ENCODE measurements at places on chromosomes 12 and 14.

DNA sequence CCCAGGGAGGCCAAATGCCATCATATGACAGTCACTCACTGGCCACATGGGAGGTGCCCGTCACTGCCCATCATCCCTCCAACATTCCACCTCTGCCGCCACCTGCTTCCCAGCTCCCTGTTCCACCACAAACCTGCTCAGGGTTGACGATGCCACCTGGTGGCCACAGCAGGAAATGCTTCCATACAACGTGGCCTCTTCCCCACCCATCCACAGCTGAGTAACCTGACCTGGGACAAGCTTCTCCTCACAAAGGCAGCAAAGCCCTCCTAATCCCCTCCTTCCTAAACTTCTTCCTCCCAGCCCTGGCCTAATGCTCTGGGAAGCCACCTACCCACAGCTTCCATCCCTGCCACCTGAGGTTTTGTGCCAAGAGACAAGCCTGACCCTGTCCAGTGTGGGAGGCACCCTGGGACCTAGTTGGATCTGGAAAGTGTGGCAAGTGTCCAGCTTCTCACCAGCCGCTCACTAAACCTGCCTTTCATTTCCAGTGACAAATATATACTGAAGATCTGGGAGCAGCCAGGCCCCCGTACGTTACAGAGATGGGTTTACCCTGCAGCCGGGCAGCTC, 4.3 kb downstream of the DEGS2 start:
- DNase-seq = peak; percentile 12

GRCh38 chr12:91811481-91812287, 334.0 kb downstream of the BTG1 start:
- DNase-seq = no peak

DNA sequence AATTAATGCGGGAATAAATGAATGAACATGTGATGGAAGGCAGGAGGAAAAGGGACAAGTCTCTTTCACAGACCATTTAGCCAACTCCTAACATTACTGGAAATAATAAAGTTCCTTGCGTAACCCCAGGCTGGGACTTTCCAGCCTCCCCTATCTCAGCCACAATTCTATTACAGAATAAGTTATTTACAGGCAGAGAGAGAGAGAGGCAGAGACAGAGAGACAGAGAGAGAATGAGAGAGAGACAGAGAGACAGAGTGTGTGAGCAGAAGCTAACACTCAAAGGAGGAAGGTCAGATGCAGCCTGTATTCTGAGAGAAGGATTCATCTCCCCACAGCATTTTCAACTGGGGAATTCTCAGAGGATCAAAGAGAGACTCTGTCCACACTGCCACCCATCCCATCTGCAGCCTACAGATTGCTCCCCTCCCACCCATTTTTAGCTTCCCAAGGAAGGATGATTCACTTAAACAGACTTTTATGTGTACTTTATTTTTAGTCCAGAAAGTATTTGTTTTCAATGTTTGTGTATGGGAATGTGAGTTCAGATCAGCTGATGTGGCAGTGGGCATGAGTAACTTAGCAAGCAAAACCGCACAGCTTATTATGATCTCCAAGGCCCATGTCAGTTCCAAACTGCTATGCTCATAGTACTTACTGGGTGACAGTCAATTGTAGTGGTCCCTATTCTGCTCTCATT, 165.7 kb downstream of the CAND1 start:
- DNase-seq = no peak

- no peak for DNase-seq
Observed at GRCh38 chr14:93571275-93571674, 140.5 kb downstream of the UNC79 start.

DNA sequence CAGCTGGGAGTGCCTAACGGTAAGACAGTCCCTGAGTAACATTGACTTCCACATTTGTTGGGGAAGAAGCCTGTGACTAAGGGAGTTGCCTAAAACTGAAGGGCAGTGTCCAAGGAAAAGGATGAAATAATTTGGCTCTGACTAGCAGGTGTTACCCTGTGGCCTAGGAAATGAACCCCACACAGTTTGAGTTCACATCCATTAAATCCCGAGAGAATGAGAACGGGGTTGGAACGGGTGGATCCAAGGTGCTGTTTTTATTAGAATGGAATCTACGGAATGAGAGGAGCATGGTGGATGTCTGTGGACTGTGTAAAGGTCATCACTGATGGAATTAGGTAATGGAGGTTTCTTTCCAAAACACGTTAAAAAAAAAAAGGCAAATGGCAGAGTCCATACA, 324.0 kb downstream of the MED13L start:
- no peak for DNase-seq

- DNase-seq = no peak
Observed at GRCh38 chr14:96053600-96054381, 14.6 kb downstream of the C14orf132 start.

DNA sequence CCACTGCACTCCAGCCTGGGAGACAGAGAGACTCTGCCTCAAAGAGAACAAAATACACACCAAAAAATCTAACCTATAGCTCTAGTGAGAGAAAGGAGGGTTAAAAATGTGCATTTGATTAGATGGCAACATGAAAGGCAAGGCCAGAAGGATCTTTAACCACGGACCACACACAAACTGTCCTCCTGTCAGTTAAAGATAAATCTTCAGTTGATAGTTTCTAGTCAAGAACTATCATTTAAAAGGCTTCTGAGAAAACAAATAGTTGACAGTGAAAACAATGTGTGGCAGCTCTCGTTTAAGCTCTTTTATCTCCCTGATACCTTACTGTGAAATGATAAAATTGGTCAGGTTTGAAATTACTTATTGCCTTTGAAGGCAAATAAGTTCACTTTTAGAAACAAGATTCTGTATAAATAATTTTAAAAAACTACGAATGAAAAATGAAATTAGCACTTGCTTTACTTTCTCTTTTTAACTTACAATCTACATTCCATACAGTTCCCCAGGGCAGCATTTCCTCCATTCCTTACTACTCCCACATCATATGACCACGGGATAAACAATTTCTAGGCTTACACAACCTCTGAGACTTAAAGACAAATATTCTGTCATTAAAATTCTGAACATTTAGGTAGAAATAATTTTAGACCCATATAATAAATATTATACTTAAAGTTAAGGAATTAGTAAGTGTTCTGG, 71.4 kb upstream of the GNPNAT1 start:
- no peak for DNase-seq

DNA sequence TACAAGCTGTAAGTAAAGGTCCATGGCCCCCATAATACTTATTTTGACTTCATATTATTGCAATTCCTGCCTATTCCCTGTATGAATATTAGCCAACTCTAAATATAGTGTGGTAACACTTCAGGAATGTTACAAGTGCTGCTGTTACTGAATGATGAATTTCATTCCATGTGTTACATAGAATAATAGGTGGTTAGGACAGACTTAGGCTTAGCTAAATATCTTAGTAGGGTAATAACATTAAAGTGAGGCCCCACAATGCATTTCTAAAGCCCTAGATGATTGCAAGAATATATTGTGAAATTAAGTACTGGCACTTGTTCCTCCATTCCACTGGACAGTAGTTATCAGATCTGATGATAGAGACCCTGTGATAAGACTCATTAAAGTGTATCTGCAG, 182.7 kb downstream of the PCNX1 start:
- DNase-seq = no peak

DNA sequence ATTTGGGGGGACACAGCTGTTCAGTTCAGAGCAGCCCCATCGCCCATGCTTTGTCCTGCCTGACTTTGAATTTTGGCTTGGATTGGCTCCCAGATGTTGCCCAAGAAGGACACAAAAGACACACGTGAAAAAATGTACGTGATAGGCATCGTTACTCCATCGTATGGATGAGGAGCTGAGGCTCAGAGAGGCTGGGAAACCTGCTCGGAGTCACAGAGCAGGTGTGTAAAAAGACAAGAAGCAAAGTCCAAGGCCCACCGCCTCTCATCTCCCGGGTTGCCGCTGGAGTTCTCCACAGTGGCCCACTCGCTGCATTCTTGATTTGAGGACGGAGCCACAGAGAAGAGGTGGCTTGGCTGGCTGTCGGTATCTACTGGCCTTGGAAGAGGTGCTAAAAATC, 41.0 kb upstream of the BEGAIN start:
- no peak for DNase-seq

GRCh38 chr14:23306412-23307145, at the start of gene BCL2L2:
TSS of gene BCL2L2 (plus strand) at chr14:23306833. CDS start at chr14:23307768, 935 bp downstream.
- DNase-seq = peak; percentile 71

DNA sequence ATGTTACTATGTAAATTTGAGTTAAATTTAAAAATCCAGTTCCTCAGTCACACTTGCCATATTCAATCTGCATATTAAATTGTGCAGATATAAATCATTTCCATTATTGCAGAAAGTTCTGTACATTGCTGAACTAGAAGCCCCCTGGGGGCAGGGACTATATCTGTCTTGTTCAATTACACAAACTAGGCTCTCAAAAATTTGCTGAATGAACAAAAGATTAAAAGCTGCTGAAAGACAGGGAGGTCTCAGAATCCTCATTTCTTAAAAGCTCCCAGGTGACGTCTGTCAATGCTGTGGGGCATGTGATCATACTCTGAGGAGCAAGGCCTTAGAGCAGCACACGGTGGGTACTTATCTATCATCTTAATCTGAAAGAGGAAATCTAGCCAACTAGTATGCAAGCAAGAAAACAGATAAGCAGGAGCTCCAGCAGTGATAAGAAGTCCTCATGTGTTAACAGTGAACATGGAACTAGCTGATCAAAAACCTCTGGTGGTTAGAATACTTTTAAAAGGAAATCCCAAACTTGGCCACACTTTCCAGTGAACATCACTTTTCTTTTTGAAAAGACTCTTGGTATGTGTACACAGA, 60.5 kb downstream of the APPL2 start:
- DNase-seq = no peak

- no peak for DNase-seq
Observed at GRCh38 chr14:77667331-77667730, 40.5 kb downstream of the ALKBH1 start.

GRCh38 chr12:104232609-104233280, 17.2 kb downstream of the TXNRD1 start:
- no peak for DNase-seq

GRCh38 chr12:1911598-1912575, 6.6 kb downstream of the CACNA2D4 start:
- DNase-seq = no peak

DNA sequence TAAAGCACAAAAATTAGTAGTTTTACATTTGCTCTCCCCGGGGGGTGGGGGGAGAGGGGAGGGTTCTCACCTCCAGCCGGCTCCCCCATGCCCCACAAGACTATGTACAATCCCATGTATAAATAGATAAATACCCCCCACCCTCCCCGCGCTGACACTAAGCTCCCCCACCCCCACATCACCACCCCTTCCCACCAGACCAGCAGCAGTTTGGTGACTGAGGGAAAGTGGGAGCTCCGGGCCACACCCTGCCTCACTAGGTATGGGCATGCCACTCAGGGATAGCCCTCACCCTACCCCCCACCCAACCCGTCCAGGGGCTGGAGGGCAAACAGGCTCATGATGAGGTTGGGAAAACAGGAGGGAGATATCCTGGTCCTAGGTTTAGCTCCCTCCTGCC, 1.9 kb upstream of the PRKAG1 start:
- no peak for DNase-seq

- no peak for DNase-seq
Observed at GRCh38 chr12:79676579-79676978, 14.2 kb downstream of the PAWR start.

- DNase-seq = no peak
Observed at GRCh38 chr12:45789025-45789424, 59.5 kb downstream of the ARID2 start.
